ENCODE measurements at places on chromosomes 7 and 10.

DNA sequence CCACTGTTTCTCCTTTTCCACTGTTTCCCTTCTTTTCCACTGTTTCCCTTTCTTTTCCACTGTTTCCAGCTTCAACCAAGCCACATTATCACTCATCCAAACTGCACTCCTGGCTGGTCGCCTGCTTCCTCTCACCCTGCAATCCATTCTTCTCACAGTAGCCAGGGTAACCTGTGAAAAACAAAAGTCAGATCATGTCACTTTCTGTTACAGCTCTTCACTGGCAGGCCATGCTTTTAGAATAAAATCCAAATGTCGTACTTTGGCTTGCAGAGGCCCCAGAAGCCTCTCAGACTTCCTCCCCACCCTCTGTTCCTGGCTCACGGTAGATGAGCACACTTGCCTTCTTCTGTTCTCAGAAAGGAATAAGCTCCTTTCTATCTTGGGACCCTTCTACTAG is 33.9 kb downstream of the STARD3NL start:
- no peak for DNase-seq

GRCh38 chr10:16968416-16969041 is 151.3 kb upstream of the RSU1 start:
- no peak for DNase-seq

DNA sequence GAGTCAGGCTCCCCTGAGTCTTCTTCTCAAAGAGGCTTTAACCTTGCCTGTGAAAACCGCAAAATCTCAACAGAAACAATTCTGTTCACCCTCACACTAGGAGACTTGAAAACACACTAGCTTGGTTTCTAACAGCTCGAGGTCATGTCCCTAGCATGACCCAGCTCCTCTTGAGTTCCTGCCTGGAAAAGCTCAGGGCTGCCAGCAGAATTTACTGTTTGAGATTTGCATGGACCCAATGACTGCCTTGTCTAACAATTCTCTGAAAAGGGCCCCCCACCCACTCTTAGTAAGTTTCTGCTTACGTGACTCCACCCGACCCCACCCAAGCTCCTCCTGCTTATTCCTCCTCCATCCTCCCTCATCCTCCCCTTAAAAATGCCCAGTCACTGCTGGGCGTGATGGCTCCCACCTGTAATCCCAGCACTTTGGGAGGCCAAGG is 85.1 kb upstream of the KMT2C start:
- DNase-seq: no peak

DNA sequence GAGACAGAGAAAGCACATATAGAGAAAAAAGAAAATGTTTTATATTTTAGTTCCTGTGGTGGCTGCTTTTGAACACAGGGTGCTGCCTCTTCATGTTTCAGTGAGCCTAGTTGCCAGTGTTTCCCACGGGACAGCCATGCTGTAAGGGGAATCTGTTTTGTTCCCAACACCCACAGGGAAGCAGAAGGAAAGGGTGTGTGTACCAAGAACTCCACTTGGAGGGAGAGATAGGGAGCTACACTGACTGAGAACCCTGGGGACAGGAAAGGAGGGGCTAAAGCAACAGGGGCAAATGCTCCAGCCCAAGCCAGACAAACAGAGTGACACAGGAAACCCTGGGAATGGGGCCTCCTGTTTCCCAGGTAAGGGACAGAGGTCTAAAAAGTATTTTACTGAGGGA is 40.2 kb downstream of the FRMPD2 start:
- no peak for DNase-seq

GRCh38 chr10:106284802-106285587 is 879.5 kb downstream of the SORCS1 start:
- DNase-seq: no peak

DNA sequence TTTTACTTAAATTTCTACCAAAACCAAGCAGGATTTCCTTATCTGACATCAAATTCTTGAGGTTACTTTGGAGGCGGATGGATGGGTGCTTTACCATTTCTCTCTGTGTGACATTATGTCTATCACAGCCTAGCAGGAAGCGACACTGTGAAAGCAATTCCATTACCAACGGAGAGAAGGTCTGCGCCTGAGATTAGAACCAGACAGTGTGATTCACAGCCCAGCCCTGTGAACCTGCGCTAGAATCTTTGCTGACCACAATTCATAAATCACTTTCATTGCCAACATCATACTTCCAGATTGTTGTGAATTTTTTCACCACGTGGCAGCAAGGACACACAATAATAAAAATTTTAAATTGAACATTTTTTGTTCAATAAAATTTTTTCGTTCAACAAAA is 126.5 kb downstream of the CUBN start:
- DNase-seq: peak; percentile 78

GRCh38 chr10:101901340-101901739 is 57.7 kb upstream of the KCNIP2 start:
- no peak for DNase-seq

DNA sequence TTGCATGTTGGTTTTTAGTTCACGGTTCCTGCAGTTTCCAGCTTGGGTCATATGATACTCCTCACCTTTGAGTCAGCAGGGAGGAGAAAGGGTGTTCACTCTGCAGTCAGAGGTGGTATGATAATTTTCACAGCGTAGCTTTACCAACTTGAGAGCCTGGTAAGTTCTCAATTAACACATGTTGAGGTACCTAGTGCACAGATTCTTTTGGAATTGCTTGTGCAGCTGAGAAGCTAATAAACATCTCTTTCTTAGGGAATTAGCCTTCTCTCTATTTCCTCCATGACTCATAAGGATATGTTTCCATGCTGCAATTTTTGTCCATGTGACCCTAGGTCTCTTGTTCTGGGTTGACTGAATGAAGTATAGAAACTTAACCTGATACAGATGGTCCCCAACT is 166.6 kb downstream of the KIF20B start:
- DNase-seq: no peak

DNA sequence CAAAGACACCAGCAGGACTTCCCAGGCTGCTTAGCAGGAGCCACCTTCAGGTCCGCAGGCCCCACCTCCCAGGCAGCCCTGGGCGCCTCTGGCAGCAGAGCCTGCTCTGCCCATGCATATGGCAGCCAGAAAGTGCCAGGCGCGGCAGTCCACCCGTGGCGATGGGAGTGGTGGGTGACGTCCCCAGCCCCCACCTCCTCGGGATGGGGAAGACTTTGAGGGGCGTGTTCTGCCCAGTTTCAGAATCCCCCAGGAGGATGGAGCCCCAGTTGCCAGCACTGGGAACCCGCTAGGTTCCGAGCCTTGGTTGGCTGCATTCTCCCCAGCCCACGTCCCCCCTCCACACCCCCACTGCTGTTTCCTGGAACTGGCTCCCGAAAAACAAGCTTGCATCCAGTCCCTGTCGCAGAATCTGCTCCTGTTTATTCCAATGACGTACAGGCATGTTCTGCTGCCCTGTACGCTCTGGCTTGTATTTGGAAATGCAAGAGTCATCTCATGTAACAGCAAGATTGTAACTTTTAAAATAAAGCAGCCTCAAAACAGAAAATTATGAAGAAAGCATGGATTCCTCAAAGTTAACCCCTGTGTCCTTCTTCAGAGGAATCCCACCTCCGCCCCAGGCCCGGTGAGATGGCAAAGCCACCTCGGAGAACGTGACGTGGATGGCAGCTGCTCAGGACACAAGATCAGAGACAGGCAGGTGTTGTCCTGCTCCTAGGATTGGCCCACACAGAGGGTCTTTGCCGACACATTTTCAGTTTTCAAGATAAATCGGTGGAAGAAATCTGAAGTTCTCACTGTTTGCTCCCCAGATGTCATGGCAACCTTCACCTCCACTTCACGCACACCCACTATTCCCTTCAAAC is 87.8 kb upstream of the PPP2R2D start:
- DNase-seq: no peak

DNA sequence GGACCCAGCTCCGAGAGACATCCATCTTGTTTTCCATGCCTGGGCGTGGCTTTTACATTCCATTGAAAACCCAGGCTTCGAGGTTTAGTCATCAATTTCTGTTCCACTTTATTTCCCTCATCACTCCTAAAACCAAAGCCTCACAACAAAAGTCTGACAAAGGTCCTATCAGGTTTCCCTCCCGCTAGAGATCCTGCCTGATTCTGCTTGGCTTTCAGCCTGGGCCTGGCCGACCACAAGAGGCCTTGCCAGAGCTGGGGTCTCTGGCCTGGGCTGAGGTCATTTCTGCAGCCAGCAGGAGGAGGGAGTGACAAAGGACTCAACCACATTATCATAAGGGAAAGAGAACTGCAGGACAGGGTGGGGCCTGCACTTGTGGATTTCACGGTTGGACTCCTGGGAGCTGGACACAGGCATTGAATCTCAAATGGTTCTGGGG is 167.0 kb downstream of the FANK1 start:
- no peak for DNase-seq

DNA sequence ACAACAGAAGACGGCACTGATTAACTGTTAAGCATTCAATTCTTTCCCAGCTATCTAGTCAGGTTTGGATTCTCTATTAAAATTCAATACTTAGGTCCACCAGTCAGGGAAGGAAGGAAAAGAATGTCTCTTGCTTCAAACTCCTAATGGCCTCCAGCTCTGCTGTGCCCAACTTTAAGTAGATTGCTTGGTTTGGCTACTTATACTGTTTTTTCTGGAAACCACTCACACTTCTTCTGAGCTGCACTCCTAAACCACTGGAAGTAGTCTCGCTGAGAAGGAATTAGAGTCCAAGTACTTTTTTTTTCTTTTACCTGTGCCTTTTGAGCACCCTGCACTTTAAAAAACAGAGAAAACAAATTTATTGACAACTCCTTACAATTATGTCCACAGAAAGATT is 26.7 kb upstream of the COL1A2 start:
- no peak for DNase-seq

GRCh38 chr10:31745612-31746376 is 182.8 kb downstream of the ARHGAP12 start:
- DNase-seq: peak; percentile 71

GRCh38 chr7:6242561-6242960 is 29.9 kb downstream of the CYTH3 start:
- no peak for DNase-seq

DNA sequence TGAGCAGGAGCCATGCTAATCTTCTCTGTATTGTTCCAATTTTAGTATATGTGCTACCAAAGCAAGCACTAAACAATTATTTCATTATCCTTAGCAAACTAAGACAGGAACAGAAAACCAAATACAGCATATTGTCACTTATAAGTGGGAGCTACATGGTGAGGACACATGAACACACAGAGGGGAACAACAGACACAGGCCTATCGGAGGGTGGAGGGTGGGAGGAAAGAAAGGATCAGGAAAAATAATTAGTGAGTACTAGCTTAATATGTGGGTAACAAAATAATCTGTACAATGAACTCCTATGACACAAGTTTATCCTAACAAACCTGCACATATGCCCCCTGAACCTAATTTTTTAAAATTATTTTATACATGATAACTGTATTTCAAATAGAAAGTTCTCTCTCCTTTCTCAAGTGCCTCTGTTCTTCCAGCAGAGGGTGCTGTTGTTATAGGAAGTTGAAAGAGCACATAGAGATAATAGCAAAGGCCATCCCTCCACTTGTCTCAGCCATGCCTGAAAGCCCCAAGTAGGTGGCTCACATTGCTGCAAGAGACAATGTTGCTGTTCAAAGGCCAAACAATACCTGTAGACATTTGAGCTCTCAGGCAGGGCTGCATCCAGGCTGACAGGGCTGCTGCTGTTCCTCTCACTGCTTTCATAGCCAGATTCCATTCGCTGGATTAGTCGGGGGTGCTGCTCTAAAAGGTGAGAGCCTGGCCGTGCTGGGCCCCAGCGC is 33.4 kb upstream of the PPP3CB start:
- peak; percentile 31 for DNase-seq

DNA sequence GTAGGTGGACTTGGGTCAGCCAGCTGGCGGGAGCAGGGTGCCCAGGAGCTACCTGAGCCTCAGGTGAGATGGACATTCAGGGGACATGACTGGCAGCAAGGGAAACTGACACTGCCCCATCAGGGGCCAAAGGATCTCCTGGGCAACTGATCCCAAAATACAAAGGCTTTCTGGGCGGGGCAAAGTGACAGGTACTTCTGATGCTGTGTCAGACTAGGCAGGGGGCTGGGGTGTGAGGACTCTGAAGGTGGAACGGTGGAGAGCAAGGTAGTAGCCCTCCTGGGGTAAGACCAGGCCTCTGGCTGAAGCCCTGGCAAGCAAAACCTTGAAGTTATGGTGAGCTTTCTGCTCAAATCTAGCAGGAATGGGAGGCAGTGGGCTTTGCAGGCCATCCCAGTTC is 4.4 kb downstream of the OPN4 start:
- no peak for DNase-seq

- no peak for DNase-seq
Measured at GRCh38 chr7:1123715-1124114, 35.8 kb downstream of the GPER1 start.

- no peak for DNase-seq
Measured at GRCh38 chr7:78765943-78766729, 687.3 kb downstream of the MAGI2 start.

DNA sequence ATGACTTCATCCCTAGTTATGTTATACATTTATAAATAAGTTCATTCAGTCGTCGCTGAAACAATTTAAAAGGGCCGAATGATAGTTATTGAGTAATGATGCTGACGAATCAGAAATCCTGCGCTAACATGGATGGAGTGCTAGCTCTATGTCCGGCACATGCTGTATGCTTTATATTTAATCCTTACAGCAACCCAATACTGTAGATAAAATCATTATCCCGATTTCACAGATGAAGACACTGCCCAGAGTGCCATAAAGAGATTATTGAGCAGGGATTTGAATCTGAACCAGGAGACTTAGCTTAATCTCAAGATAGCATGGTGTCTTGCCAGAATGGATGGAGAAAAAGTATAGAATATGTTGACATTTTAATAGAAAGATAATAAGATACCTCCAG is 1.1 kb upstream of the ICA1 start:
- no peak for DNase-seq

DNA sequence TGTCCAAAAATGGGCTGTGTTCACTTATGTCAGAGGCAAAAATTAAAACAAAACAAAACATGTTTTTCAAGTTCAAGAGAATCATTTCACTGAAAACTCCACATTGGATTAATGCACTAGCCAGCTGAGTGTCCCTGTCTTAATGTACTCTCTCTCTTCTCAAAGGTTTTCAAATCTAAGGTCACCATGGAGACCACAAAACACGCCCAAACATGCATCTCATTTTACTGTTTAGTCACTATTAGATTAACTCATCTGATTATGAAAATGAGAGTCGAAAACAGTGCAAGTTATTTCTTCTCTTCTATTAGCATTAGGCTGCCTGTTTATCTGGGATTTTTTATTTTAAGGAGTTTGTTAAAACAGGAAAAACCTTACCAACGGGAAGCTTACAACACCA is 70.8 kb upstream of the ASAH2 start:
- no peak for DNase-seq

DNA sequence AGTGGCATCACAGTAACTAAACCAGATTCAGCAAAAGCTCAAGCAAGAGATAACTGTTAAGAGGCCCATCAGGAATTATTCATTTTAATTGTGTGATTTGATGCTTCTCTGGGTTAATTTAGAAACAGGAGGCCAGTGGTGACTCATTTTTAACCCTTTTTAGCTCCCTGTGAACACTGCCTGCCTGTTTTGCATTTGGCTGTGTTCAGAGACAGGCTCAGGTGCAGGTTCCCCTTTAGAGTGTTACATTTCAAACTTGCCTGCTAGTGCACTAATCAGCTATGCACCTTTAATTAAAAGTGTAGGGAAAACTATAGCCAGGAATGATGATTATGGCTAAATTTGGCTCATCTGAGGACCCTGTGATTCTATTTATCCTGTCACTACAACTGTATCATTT is 6.5 kb downstream of the STAMBPL1 start:
- no peak for DNase-seq

GRCh38 chr7:33816106-33816505 is 89.2 kb upstream of the BMPER start:
- DNase-seq: no peak

Data from T-helper 2 cell treated with Interferon-gamma antibody and Interleukin-4, amounts not matched to agents 5 μg/mL and 100 μg/mL, for 36 hours (primary cell).